ENCODE measurements at places on chromosomes 1 and 21.

DNA sequence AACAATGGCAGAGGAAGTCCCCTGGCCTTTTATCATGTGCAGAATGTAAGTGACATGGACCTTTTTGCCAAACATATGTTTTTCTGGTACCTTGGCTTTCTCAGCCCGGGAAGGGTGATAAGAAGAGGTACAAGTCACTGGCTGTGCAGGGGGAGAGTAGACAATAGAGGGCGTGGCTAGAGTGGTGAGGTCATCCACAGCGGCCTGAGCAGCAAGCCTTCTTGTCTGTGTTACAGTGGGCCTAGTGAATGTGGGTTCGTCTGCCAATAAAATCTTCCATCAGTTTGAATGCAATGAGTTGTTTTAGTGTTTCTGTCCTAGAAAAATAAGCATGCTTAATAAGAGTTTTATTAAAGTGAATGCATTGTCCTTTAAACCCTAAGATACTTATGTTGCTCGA is 59.0 kb upstream of the PGD start:
- DNase-seq = no peak

GRCh38 chr1:87588495-87588894 is 259.8 kb downstream of the LMO4 start:
- DNase-seq = no peak

GRCh38 chr1:244318512-244318911 is 133.2 kb downstream of the ADSS2 start:
- DNase-seq = no peak

- peak; percentile 34 for DNase-seq
These were observed 23.2 kb downstream of the KRTAP10-1 start for GRCh38 chr21:44516828-44517174.

- no peak for DNase-seq
These were observed 136.0 kb downstream of the TLR5 start for GRCh38 chr1:223006917-223007648.

DNA sequence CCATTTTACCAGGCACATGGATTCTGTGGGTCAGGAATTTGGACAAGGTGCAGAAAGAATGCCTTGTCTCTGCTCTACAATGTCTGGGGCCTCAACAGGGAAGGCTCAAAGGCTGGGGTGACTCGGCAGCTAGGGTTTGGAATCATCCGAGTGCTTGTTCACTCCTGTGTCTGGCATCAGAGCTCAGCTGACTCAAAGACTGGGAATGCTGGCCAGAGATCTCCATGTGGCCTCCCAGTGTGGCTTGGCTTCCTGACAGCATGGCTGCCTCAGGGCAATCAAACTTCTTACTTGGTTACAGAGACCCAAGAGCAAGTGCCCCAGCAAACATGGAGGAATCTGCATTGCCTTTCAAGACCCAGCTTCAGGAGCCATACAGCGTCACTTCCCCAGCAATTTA is 110.5 kb downstream of the TOMM20 start:
- no peak for DNase-seq

DNA sequence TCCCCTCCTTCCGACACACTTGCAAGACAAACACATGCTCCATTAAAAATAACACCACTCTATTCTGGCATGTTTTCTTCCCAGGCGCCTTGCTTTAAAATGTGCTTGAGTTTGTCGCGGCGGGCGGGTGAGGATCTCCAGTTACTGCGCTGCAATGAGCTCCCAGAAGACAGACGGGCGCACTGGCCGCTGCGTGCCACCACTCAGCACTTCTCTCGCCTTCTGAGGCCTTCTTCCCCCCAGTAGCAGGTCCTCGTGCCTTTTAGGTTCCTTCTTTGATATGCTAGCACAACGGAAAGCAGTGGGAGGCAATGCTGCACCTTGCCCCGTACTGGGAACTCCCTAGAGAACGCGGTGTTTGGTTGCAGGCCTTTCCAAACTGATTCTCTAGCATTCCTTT is 279.5 kb upstream of the NR5A2 start:
- DNase-seq = no peak

DNA sequence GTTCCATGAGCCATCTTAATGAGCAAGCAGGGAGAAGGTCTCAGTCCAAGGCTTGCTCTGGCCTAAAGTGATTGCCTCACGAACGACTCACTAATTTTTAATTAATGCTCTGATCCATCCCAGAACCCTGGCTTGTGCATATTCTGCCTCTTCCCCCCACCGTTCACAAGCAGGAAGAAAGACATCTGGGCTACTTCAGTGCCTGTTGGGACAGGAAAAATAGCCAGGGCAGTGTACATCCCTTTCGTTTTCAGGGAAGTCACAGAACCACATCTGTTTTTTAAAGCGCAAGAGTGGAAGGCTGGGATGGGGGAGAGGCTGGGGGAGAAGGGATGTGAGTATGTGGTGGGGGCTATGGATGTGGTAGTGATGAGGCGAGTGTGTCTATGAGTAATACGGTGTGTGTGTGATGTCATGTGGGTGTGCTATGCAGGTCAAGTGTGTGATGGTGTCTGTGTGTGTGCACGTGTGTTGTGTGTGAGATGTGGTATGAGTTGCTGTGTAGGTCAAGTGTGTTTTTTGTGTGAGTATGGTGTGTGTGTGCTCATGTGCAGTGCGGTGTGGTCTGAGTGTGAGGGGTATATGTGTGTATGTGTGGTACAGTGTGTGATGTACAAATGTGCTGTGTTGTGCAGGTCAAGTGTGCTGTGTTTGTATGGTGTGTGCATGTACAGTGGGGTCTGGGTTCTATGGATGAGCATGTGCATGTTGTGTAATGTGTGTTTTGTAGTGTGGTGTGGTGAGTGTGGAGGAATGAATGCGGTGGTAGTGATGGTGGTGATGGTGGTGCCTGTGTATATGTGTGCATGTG is 64.9 kb upstream of the SYT6 start:
- no peak for DNase-seq

All from upper lobe of right lung (tissue), 1 donor.